Putamen (tissue), 1 donor: ENCODE measurements at places on chromosomes 2 and 18.

GRCh38 chr2:134677856-134678756, 40.7 kb downstream of the TMEM163 start:
- no peak for DNase-seq

- DNase-seq: no peak
Observed at GRCh38 chr2:11667194-11667593, 2.8 kb downstream of the NTSR2 start.

DNA sequence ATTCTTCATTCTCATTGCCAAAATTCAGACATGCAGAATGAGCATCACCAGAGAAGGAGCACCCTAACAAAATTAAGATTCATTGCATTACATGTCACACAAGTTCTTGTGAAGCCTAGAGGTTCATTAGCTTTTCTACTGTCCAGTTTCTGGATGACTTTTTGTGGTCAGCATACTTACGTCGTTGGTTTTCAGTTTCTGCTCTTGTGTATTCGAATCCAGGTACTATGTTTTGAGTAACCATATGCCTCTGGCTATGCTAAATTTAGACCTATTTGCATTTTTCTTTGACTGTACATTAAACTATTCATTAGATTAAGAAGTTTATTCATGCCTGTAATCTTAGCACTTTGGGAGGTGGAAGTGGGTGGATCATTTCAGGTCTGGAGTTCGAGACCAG, 251.3 kb downstream of the PARD3B start:
- no peak for DNase-seq

DNA sequence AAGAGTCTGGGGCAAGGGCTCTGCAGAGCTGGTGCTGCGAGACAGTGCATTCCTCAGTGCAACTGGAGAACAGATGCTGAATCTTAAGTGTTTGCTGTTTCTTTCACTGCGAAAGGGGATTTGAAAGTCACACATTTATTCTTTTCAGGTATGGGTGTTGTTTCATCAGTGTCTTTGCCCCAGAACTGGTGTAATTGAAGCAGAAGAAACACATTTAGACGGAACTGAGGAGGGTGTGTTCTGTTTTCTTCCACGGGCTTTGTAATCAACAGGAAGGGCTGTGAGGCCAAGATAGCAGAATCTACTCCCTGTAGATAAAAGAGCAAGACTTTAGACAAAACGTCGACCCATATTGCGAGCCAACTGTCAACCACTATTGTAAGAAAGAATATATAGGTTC, 151.9 kb downstream of the EPHA4 start:
- DNase-seq: no peak

- DNase-seq: no peak
Observed at GRCh38 chr2:227627769-227628168, 10.5 kb downstream of the SCYGR4 start.

DNA sequence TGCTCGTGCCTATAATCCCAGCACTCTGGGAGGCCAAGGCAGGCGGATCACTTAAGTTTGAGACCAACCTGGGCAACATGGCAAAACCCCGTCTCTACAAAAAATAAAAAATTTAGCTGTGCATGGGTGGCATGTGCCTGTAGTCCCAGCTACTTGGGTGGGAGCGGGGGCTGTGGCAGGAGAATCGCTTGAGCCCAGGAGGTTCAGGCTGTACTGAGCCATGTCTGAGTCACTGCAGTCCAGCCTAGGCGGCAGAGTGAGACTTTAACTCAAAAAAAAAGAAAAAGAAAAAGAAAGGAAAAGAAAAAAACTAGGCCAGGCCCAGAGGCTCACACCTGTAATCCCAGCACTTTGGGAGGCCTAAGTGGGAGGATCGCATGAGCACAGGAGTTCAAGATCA, 30.8 kb downstream of the TWSG1 start:
- no peak for DNase-seq

- DNase-seq: no peak
Observed at GRCh38 chr18:42517896-42518295, 562.9 kb downstream of the PIK3C3 start.

DNA sequence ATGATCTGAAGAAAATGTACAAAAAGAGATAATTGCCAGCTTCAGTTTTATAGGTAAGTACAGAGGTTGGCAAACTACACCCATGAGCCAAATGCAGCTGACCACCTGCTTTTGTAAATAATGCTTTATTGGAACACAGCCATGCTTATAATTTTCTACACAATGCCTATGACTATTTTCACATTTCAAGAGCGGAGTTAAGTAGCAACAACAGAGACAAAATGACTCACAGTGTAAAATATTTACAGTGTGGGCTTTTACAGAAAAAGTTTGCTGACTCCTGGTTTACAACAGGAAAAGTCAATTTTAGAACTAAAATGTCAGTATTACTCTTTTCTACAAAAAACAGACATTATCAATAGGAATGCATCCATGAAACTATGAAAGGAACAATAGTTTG, 26.0 kb downstream of the CWC22 start:
- no peak for DNase-seq

DNA sequence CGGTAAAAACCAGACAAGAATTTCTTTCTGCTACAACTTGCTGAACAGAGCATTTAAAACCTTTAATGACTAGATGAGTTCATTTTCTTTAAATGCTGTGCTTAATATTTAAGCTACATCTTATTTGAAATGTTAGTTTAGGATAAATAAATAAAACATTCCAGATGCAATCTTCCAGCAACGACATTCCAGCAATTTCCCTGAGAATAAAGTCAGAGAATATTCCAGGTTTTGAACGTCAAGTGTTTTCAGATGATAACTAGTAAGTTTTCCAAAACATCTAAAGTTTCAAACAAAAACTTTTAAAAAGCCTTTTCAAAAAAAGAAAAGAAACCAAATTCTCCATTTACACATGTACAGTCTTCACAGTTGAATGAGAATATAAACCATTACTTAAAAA, 104.8 kb downstream of the PPP1R1C start:
- DNase-seq: no peak

- no peak for DNase-seq
Observed at GRCh38 chr2:229408356-229408755, 137.3 kb upstream of the PID1 start.

- no peak for DNase-seq
Observed at GRCh38 chr2:12897181-12897580, 180.4 kb downstream of the TRIB2 start.

- no peak for DNase-seq
Observed at GRCh38 chr2:227163485-227163997, 464 bp downstream of the COL4A4 start.

DNA sequence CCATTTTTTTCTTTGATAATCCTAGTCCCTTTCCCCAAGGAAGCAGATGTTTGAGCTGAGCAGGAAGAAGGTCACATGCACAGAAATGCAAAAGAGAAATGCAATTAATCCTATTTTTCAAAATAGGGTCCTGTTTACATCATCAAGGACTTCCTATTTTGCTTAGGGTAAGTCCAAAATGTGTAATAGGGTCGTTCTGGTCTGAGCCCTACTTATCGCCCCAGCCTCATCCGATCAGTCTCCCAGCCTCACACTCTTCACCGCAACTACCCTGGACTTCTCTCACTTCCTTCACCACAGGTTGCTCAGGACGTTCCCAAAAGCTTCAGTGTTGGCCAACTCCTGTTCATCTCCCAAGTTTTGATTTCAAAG, 32.8 kb downstream of the FOSL2 start:
- DNase-seq: no peak

GRCh38 chr2:18988631-18989232, 369.7 kb downstream of the OSR1 start:
- no peak for DNase-seq

GRCh38 chr18:59993560-59993959, 93.8 kb downstream of the PMAIP1 start:
- DNase-seq: no peak

- DNase-seq: no peak
Observed at GRCh38 chr2:43127208-43127940, 99.0 kb downstream of the ZFP36L2 start.

- DNase-seq: no peak
Observed at GRCh38 chr2:101745711-101746694, 48.5 kb downstream of the MAP4K4 start.

- DNase-seq: no peak
Observed at GRCh38 chr2:34602262-34602661, 1003.2 kb upstream of the FAM98A start.

GRCh38 chr2:101295895-101296294, 12.6 kb downstream of the RNF149 start:
- no peak for DNase-seq

- no peak for DNase-seq
Observed at GRCh38 chr2:68041704-68042245, 21.0 kb downstream of the C1D start.

GRCh38 chr18:34976899-34977837, 64.0 kb upstream of the MAPRE2 start:
- DNase-seq: peak; percentile 86

DNA sequence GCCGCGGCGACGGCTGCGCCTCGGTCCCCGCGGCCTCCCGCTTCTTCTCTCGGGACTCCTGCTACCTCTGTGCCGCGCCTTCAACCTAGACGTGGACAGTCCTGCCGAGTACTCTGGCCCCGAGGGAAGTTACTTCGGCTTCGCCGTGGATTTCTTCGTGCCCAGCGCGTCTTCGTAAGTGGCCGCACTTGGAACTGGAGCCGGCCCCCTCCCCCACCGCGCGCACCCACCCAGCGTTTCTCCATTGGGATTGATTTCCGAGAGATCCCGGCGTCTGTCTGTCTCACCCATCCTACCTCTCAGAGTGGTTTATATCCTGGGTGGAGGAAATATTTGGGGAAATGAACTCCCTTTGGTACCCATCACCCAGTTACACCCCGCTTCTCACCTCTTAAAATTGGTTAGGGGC, 498 bp downstream of the ITGAV start:
- peak; percentile 45 for DNase-seq

DNA sequence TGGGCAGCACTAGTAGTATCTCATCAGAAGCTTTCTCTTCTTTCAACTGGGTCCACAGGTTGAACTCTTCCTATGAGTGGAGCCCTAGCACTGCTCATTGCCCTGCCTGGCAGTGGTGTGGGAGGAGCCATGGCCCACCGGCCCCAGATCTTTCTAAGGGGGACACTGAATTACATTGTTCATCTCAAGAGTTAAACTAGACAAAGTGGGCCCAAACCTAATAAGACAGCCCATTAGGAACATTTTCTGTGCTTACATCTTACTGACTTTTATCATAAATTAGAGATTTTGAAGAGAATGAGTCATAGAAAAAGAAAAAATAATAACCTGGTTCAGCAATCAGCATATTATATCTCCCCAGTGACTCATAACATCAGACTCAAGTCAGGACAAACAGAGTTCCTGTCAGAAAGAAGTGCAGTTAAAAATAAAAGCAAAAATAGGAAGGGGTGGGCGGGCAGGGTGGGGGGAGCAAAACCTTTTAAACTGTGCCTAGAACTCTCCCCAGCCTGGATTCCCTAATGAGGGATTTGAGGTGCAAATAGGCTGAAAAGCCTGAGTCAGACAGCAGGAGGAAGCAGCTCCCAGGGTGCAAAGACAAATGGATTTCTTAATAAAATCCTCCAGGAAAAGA, 161.6 kb upstream of the TRIB2 start:
- DNase-seq: peak; percentile 46

DNA sequence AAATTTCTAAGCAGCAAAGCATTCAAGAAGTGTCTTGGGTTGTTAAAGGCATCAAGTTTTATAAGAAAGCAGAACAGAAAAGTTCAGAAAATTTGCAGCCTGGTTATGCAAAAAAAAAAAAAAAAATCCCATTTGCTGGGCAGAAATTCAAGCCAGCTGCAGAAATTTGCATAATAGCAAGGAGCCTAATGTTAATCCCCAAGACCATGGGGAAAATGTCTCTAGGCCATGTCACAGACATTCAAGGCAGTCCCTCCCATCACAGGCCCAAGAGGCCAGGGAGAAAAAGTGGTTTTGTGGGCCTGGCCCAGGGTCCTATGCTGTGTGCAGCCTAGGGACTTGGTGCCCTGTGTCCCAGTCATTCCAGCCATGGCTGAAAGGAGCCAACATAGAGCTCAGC, 269.0 kb upstream of the SLC39A10 start:
- no peak for DNase-seq

- no peak for DNase-seq
Observed at GRCh38 chr2:17442334-17442733, 75.9 kb downstream of the RAD51AP2 start.

- DNase-seq: no peak
Observed at GRCh38 chr2:71897137-71897480, 250.6 kb downstream of the CYP26B1 start.

GRCh38 chr2:174585657-174586252, 11.8 kb downstream of the WIPF1 start:
- no peak for DNase-seq

GRCh38 chr18:45935591-45936335, 31.4 kb downstream of the EPG5 start:
- no peak for DNase-seq

GRCh38 chr2:105113616-105114291, 75.9 kb downstream of the MRPS9 start:
- no peak for DNase-seq

DNA sequence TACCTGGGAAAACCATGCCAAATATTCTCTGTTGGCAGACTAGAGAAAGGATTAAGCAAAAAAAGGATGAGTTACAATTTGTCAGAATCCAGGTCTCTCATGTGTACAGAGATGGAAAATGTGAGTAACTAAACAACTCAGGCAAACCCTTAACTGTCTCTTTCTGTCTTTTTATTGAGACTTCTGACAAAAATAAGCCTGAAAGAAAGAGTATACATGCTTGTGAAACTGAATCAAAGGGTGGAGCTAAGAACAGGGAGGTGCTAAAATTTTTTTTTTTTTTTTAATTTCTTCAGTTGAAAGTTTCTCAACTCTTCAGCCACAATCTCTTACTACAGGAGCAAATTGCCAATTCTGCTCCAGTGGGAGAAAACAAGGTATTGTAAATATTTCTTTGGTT, at the start of gene SERPINB10:
Gene SERPINB10, plus strand, starts transcription at position 295 of the 400 bp plus-strand sequence. CDS start 7,553 bp downstream, outside the sequence.
- DNase-seq: no peak

GRCh38 chr2:222899413-222900181, 38.8 kb downstream of the ACSL3 start:
- no peak for DNase-seq

GRCh38 chr2:141195087-141195486, 935.7 kb downstream of the LRP1B start:
- no peak for DNase-seq

GRCh38 chr2:25098056-25098455, 56.2 kb downstream of the EFR3B start:
- no peak for DNase-seq

DNA sequence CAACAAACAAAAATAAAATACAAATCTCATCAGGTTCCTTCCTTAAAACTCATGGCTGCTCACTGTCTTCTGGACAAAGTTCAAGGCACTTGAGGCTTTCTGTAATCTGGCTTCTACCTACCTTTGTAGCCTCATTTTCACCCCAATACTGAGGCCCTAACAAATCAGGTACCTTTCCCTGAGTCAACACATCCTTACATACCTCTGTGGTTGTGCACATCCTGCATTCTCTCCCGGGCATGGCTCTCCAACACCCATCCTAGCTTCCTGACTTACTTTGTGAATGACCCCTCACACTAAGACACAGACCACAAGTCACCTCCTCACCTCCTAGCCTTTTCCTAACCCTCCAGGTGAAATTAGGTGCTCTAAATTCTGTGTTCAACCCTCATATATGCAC, 190.9 kb downstream of the PID1 start:
- no peak for DNase-seq

GRCh38 chr2:21165350-21165749, 41.6 kb downstream of the TDRD15 start:
- DNase-seq: no peak

- DNase-seq: no peak
Observed at GRCh38 chr2:32768387-32769174, 140.7 kb downstream of the TTC27 start.
